ENCODE measurements at places on chromosomes 3 and 15.

DNA sequence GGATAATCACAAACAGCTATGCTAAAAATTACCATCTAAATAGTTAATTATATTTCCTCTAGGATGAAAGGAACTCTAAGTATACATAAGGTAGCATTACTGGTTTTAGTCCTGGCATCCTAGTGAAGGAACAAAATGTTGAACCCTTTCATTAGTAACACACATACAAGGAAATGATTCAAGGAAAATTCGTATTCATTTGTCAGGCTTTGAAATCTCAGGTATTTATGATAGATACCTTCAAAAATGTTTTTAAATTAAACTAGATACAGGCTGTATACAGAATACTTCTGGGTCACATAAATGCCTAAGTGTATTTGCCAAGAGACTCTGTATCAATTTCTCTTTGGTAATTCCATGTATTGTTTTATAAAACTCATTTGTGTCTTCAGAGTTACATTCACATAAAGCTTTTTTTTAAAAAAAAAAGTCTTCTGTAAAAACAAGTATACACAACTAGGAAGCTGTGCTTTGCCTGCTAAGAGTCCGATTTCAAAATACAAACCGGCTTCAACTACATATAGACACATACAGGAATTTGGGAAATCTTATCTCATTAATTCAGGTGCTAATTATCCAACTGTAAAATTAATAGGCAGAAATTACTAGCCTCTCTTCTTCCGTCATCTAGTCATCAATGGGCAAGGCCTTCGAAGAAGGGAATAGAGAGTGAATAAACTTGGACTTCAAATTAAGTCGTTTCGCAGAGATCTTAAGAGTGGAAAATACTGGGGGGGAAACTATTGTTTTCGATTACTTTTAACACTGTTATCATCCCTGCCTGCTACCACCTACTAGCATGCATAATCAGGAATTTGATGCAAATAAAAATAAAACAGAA lies 1.3 kb downstream of the SECISBP2L start:
- no peak for DNase-seq

DNA sequence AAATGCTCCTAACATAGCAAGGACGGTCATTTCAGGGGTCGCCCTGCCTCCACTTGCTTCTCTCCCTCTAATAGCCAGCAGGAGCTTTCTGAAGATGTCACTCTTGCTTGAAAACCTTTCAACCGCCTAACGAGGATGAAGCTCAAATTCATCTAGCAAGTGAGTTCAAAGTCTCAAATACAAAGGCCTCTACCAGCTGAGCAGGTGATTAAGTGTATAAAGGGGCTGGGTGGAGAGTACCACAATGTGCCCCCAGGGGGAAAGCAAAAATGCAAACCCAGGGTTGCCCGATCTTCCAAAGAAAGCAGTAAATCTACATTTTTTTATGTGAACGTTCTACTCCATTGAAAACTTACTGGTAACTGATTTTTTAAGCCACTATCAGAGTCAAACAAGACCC lies 50.4 kb upstream of the GRIP2 start:
- no peak for DNase-seq

DNA sequence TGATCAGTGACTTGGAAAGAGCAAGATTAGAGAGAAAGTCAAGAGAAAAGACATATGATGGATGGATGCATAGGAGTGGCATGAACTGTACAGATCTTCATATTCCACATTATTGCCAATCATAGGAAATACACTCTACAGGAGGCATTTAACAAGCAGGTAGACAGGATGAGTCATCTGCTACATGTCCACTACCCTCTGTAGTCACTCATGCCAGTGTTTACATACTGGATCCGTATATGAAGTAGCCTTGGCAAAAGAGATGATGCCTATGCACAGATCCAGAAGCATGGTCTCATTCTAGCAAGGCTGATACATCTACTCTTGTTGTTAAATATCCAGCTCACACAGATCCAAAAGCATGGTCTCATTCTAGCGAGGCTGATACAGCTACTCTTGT lies 632.1 kb downstream of the ROBO2 start:
- no peak for DNase-seq

DNA sequence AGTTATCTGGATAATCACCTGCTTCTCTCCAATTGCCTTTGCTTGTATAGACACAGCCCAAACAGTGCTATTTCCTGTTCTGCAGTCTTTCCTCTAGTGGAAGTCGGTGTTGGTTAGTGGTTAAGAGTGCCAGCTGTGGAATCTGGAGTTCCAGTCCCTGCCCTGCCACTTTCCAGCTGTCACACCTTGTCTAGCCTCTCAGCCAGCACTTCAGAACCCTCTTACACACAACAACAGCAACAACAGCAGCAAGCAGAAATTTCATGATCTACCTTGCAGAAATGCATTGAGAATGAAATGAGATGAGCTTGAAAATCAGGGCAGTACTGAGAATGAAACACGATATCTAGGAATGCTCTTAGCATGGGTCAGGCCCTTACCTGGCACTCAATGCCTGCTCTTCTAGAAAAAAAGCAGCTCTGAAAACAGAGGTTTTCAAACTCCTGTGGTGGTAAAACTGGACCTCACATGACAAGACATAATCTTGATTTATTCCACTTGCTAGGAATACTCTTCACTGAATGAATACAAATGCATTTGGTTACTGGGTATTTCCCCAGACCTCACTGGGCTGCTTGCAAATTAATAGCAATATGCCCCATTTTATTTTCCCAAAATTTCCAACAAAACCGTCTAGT lies 3.3 kb upstream of the WNT5A start:
- no peak for DNase-seq

Data from right renal pelvis (tissue), 4 donors.